Breast epithelium (tissue), 4 donors: ENCODE measurements at places on chromosomes 3 and 15.

DNA sequence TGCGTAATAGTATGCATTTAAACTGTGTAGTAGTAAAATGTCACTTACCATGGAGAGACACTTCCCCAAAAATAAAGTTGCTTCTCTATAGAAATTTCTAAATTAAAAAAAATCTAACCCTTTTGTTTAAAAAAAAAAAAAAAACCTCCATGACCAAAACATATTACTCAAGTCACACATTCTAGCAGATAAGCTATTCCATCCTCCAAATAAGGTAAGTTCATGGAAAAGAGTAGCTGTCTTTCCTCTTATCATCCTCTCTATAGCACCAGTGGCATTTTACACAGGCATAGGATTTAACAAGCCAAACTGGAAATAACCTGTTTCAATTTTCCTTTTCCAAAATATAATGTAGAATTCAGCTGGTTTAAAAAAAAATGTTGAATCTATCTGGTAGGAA, 57.4 kb downstream of the LRRFIP2 start:
- DNase-seq: no peak

- DNase-seq: no peak
These were observed 44.8 kb upstream of the GUCA1C start for GRCh38 chr3:108998436-108998835.

DNA sequence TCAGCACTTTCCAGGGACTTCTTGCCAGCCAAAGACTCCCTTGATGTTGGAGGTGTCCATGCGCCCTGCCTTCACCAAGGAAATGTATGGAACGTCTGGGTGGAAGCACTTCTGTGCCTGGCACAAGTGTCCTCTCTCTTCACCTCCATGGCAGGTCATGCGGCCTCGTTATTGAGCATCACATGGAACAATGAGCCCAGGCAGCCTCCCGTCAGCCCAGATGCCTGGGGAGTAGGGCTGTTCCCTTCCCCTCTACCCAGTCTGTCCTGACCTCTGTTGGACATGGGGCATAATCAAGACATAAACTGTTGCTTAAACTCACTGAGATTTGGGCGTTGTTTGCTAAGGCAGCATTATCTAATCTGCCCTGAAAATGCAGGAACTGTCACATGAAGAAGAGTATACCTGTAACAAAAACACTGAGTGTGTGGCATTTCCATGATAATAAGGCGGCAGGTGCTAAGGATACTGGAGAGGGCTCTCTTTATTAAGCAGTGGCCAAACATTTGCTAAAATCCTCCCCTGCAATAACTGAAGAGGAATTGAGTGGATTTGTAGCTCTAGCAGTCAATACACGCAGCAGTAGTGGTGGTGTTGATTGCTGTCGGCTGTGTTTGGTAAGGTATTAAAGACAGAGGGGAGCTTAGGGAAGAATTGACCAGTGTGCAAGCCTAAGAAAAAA, 338.2 kb upstream of the ATP10A start:
- DNase-seq: no peak

GRCh38 chr3:167350245-167350862, 29.7 kb downstream of the ZBBX start:
- no peak for DNase-seq

- no peak for DNase-seq
These were observed 51.6 kb downstream of the ACAD9 start for GRCh38 chr3:128931046-128931445.
